NCI-H1105 (cell line): ENCODE measurements at places on chromosomes 7 and 10.

DNA sequence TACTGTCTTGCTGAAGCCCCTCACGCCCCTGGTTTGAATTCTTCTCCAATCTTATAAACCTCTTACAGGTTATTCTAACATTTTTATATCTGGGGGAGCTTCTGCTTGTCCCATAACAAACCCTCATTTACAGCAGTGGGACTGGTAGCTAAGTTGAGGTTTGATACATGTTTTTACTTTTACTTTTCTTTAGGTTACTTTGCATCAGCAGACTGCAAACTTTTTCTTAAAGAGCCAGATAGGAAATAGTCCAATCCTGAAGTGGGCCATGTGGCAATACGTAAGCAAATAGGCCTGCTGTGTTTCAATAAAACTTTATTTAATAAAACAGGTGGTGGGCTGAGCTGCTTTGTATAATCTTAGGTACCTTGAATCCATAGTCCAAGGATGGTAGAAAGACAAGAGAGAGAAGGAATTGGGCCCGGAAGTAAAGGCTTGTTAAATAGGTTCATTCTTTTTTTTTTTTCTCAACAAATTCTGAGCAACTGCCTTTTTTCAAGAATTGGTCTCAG is 27.3 kb downstream of the RAB18 start:
- DNase-seq = no peak

DNA sequence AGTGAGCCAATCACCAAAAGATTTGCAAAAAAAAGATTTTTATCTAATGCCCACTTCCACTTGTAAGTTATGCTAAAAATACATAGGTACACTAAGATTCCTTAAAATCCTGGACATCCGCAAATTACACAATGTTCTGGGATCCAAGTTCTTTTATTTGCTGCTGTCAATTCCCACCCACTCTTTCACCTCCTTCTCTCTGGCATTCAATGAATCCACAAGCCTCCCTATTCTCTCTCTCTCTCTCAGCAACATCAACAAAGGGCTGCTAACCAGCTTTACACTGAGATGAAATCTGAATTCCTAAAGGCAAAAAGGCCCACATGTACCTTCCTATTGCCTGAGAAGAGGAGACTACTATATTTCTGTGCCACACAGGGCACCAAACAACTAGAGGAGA is 99.9 kb downstream of the ARMH3 start:
- DNase-seq = no peak

- peak; percentile 25 for DNase-seq
These were observed 555 bp downstream of the PHF14 start for GRCh38 chr7:10973942-10974911.

DNA sequence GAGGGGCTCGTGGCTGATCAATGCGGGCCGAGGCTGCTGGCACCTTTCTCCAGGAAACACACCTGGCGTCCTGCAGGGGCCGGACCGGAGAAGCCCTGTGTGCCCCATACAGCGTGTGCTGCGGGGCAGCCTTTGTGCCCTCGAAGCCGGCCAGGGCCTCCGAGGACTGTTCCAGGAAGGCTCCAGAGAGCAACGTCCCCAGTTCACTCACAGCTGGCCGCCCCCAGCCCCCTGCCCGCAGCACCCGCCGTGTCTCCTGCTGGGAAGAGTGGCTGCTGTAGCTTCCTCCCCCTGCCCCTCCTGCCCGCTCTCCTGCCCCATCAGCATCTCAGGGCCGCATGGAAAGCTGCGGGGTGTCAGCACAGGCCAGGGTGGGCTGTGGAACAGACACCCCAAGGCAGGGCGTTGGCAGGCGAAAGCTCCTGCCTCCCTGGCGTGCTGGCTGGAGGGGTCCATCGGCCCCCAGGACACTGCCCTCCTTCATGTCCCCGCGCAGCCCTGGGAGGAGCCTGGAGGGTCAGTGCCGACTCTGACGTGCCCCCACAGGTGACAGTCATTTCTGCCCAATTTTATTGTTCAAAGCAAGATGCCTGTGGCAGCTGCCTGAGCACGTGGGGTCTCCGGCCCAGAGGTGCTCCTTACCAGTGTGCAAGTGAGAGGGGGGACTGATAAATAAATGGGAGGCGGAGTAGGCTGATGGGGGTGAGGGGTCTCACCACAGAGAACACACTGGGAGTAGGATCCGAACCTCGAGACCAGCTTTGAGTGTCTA is 95.8 kb upstream of the DIP2C start:
- DNase-seq = no peak

GRCh38 chr10:107701943-107702342 is 537.4 kb upstream of the SORCS1 start:
- DNase-seq = no peak

DNA sequence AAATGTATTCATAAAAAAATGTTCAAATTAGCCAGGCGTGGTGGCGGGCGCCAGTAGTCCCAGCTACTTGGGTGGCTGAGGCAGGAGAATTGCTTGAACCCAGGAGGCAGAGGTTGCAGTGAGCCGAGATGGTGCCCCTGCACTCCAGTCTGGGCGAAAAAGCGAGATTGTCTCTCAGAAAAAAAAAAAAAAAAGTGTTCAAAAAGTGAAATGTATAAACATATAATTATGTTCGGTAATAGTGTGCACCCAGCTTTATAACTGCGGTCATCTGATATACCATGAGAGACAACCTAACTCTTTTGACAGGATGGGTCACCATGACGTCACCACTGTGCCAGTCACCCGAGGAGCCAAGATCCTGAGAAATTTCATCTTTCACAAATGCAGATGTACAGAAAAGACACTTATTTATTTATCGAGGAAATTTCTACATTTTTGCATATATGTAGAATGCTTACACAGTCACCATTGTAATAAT is 594 bp upstream of the RP9 start:
- peak; percentile 31 for DNase-seq

DNA sequence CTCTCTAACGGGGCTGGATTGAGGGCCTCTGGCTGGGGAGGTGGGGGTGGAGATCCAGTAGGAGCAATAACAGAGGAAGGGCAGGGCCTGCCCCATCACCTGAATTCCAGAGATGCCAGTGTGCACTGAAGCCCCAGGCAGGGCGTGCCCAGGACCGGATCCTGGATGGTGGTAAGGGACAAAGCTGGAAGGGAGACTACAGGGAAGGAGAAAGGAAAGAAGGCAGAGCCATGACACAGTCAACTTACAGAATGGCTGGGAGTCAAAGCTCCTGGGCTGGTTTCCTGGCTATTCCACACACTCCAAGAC is 666 bp downstream of the TMEM139 start:
- DNase-seq = no peak

DNA sequence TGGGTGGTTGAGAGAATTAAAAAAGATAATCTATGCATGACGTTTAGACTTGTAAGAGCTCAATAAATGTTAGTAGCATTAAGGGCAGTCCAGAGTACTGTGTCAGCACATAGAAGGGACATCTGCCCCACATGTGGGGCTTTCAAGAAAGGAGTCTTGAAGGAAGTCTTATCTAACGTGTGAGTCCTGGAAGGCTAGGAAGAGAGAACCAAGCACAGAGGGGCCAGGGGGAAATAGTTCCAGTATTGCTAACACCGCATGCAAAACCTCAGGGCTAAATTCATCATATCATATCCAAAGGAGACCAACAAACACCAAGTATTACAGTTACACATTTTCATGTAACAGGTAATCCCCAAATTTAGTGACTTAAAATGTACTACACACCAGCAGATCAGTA is 122.7 kb downstream of the AOAH start:
- DNase-seq = no peak

- no peak for DNase-seq
These were observed 191.7 kb downstream of the SEMA3E start for GRCh38 chr7:83457022-83457892.

DNA sequence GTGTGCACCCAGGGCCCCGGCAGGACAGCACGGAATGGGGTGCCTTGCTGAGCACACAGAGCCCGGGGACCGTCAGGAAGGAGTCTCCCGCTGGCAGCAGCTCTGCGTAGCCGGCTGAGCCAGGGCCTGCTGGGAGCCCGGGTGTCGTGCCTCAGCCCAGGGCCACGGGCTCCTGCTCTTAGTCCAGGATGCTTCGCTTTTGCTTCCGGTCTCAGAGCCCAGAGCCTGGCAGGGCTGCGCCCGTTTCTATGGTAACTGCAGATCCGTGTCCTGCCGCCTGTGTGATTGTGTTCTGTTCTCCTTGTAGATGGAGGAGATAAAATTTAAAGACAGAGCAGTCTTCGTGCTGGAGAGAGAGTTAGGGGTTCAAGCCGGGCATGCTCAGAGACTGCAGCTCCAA is 53.7 kb upstream of the DPYSL4 start:
- no peak for DNase-seq

DNA sequence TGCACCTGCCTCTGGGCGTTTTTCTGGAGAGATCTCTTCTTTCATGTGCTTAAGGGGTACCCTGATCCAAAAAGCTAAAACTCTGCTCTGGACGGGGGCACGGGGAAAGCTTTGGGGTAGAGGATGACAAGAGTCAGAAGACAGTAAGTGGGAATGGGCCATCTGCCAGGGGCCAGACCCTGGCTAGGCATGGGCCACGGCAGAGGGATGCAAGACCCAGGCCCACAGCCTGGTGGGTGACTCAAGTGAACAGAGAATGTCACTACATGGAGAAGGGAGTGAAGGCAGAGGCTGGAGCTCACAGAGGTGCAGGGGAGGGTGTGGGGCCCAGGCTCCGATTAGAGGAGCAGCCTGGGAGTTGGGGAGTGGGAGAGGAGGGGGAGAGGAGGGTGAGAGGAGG is 15.3 kb downstream of the FLNC start:
- DNase-seq = no peak

DNA sequence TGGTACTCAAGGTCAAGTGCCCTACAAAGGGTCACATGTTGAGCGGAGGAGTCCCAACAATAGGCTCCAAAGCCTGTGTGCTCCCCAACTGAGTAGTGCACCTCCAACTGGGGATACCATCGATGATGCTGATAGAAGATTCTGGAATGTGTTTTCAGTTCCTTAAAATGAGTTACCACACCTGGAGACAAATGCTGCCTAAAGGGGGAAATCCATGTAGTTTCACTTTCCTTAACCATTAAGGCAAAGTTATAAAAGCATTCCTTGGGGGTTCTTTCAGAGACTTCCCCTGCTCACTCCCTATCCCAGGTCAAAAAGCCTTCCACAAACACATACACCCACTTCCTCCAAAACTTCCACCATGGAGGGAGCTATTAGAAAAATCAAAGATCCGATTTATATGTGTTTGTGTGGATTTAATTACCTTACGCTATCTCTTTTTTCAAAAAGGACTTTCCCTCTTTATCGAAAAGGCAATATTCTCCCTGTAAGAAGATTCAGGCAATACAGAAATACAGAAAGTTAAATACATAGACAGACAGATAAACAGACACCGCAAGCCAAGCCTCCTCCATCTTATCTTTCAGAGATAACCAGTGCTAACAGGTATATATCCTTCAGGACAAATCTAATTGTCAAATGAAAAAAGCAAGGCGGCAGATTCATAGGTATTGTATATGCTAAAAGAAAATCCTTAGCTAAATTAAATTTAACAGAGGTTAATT is 135.9 kb upstream of the ASAH2 start:
- no peak for DNase-seq

DNA sequence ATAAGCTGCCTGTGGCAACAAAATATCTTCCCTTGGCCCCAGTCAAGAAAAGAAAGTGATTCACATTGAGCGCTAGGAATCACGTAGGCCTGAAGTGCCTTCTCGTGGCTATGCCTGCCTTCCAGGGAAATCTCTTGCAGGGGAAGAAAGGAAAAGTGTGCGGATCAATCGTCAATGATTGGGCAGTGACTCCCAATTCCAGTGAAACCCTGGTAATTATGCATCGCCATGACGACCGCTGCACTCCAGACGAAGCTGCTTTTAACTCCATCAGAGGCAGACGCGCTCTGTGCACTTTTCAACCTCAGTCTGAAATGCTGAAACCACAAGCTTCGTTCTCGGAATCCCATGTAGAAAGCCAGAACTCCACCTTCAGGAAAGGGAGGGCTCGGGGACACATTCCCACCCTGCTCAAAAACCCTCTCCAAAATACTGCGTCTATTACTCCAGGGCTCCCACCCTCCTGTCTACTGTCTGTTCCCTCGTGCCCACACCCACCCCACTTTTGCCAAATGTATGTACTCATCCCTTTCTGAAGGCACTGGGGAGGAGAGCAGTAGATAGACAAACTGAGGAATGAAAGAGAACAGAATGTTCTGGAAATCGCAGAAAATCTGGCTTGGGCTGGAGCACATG is 24.2 kb upstream of the PRKAG2 start:
- DNase-seq = no peak

DNA sequence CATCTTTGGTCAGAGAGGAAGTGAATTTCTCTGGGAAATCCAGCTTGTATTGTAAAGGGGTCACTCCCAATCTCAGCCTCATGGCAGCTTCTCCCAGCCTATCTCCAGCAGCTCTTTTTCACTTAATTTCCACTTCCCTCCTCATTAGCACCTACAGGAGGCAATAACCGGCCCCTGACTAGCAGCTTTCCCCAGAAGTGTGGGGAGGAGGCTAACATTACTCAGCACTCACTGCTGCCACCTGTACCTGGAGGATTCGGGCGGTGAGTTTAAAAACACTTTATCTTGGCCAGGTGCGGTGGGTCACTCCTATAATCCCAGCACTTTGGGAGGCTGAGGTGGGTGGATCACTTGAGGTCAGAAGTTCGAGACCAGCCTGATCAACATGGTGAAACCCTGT is 3.8 kb downstream of the NODAL start:
- no peak for DNase-seq

- DNase-seq = no peak
These were observed 464.4 kb upstream of the AKR1E2 start for GRCh38 chr10:4361581-4361980.

DNA sequence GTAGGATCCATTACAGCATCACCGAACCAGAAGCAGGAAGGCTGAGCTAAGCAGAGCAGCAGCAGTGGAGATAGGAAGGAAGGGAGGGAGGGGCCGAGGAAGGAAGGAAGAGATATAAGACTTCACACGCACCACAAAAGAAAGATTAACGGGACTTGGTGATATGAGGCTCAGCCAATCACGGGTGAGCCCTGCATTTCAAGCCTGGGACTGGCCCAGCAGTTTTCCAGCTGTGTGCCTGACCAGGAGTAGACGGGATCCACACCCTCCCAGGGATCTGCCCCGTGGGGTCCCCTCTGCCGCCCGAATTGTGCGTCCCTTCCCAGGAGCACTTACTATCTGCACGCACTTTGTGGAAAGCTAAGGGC is 16.2 kb downstream of the ATG9B start:
- DNase-seq = no peak

DNA sequence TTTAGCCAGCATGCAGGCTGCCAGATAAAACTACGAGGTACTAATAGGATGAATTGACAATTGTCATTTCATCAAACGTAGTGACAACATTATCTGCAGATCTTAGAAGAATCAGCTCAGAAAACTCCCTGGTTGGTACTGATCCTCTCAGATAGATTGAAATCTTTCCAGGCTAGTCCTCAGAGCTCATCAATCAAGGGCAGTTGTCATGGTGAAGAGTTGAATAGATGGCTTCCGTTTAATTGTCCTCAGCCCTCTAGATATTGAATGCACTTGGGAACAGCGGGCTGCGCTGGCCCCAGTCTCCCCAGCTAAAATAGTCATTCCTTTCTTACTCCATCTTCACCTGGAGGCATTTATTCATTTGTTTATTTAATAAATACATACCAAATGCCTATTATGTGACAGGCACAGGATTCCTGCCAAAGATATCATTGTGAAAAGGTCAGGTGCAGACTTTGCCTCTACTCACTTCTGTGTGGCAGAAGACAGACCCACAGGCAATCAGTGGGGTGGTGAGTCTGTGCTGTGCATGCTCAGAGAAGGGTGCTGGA is 1081.6 kb downstream of the TYW1 start:
- peak; percentile 8 for DNase-seq
